NCI-H2029 treated with DMSO at 0.1 percent for 48 hours (cell line): ENCODE measurements at places on chromosomes 2 and 18.

DNA sequence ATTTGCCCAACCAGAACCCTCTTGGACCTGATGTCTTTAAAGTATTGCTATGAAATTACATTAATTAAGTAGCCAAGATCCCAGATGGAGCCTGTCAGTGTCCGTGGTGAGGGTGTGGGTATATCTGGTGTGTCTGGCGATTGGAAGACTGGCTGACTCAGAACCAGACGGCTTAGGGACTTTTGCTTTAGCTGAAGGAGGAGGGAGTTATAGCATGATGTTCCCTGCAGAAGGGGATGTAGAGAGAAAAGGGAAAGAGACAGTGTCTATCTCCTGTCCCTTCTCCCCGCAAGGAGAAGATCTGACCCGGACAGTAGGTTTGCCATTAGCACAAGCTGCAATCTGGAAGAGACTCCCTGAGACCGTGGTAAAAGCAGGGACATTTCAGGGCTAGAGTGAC lies 60.6 kb downstream of the POU3F3 start:
- no peak for DNase-seq

- no peak for DNase-seq
Observed at GRCh38 chr2:30437809-30438548, 9.1 kb upstream of the LCLAT1 start.

DNA sequence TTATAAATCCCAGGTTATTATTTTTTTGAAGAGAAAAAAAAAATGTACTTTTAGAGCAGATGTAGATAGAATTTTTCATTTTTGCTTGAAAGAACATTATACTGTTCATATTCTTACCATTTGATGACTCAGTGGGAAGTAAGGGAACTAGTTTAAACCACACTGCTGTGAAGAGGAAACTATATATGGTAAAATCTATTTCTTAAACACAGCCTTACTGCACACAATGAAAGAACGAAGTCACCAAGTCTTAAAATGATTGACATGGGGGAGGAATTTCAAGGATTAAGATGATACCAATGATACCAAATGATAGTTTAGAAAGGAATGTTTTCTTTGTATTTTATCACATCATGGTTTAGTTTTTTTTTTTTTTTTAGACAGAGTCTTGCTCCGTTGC lies 5.0 kb downstream of the ACTR2 start:
- no peak for DNase-seq

- DNase-seq, result no peak
Observed at GRCh38 chr2:102950371-102950946, 188.6 kb downstream of the TMEM182 start.

DNA sequence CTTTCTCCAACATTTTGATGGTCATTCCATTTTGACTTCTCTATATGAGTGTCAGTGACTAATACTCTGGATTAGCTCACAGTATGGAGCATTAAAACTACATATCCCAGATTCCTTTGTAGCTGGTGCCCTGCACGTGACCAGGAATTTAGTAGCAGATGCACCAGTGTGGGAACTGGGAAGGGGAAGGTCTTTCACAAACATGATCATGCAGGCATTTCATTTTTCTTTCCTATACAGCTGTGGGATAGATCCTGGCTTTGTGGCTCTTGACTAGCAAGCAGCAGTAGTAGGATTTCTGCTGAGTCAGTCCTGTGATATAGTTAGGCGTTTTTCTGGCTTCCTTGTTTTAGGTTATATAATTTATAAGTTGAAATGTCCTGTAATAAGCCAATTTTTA lies 971.0 kb upstream of the CDH2 start:
- no peak for DNase-seq

DNA sequence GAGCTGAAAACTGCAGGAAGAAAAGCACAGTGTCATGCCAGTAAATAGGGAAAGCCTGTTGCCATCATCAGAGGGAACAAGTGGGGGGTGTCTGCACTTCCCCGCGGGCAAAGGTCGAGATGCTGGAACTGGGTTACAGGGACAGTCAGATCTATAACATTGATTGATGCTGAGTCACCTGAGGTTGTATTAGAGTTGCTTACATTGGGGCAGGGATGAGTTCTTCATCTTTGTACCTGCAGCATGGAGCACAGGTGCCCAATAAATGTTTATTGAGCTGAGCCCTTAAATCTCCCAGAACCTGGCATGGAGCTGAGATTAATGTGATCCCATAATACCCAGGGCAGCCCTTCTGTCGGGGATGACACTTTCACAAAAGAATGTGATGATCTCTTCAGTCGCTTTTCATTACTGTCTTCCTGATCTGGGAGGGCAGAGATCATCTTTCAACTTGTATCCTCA lies 5.9 kb upstream of the RNF152 start:
- DNase-seq, result no peak

GRCh38 chr2:121346407-121346806 lies 61.4 kb upstream of the TFCP2L1 start:
- no peak for DNase-seq

GRCh38 chr2:215188078-215188477 lies 49.7 kb upstream of the ABCA12 start:
- no peak for DNase-seq

DNA sequence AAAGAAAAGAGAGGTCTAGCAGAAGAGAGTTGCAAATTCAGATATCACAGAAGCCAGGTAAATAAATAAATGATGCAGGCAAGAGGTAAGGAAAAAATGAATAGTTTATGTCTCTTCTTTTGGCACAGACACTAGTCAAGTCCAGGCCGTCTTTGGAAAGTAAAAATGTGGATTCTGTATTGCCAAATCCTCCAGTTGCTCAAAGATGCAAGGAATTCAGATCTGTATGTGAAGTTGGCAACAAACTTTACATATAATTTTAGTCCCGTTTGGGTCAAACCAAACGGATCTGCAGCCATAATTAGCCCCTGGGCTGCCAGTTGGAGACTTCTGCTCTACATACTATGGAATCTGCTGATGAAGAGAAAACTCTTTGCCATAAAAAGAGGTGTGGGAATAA lies 200.5 kb upstream of the RND3 start:
- DNase-seq, result no peak

DNA sequence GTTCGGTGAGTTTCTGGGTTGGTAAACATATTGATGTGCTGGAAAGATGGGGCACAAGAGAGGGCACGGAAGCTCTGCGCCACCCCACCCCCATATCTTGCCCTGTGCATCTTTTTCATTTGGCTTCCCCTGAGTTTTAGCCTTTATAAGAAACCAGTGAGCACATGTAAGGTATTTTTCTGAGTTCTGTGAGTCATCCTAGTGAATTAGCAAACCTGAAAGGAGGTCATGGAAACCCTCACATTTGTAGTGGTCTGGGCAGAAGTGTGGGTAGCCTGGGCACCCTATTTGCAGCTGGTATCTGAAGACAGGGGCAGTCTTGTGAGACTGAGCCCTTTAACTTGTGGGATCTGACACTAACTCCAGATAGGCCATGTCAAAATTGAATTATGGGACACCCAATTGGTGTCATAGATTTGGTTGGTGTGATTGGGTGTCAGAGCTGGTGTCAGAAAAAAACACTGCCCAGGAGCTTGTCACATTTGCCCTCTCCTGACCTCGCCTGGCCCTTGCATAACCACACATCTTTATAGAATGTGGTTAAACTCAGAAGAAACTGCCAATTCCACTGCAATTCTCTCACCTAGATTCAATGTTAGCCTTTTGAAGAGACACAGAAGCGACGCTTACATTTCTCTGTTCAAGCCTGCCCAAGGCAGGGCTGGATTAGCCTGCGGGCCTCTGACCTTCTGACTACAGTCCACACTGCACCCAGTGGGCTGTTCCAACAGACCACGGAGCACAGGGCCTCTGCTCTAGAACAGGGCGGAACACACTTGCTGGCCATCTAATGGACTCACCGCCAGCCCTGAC lies 12.0 kb upstream of the GALM start:
- DNase-seq, result no peak

- DNase-seq, result no peak
Observed at GRCh38 chr18:4232656-4233055, 222.5 kb downstream of the DLGAP1 start.

- DNase-seq, result peak; percentile 54
Observed at GRCh38 chr2:85215448-85216401, 82.5 kb downstream of the TCF7L1 start.

DNA sequence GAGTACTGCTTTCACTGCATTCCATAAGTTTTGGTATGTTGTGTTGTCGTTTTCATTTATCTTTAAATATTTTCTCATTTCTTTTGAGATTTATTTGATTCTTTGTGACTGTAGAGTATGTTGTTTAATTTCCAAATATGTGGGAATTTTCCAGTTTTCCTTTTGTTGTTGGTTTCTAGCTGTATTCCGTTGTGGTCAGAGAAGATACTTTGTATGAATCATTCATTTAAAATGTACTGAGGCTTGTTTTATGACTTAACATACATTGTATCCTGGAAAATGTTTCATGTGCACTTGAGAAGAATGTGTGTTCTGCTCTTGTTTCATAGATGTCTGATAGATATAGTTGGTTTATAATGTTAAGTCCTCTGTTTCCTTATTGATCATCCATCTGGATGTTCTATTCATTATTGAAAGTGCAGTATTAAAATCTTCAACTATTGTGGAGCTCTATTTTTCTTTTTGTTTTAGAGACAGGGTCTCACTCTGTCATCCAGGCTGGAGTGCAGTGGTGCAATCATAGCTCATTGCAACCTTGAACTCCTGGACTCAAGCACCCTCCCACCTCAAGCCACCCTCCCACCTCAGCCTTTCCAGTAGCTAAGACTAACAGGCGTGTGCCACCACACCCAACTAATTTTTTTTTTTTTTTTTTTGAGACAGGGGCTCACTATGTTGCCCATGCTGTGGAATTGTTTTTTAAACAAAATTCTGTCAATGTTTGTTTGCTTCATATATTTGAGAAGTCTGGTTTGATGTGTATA lies 96.8 kb downstream of the TAF4B start:
- DNase-seq, result no peak

DNA sequence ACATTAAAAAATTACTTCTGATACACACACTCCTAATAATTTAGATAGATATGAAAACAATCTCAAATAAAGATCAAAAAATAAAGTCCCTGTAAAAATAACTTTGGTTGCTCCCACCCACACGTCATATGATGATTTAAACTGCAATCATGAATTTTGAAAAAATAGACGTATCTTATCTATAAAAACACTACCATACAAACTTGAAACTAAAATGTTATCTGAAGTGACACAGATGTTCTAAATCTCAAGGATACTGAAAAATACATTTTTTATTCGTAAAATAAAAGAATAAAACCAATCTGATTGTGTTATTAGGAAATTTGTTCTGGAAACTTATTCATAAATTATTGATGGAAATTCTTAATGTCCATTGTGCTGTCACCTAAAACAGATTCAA lies 8.1 kb upstream of the BOLA3 start:
- no peak for DNase-seq

DNA sequence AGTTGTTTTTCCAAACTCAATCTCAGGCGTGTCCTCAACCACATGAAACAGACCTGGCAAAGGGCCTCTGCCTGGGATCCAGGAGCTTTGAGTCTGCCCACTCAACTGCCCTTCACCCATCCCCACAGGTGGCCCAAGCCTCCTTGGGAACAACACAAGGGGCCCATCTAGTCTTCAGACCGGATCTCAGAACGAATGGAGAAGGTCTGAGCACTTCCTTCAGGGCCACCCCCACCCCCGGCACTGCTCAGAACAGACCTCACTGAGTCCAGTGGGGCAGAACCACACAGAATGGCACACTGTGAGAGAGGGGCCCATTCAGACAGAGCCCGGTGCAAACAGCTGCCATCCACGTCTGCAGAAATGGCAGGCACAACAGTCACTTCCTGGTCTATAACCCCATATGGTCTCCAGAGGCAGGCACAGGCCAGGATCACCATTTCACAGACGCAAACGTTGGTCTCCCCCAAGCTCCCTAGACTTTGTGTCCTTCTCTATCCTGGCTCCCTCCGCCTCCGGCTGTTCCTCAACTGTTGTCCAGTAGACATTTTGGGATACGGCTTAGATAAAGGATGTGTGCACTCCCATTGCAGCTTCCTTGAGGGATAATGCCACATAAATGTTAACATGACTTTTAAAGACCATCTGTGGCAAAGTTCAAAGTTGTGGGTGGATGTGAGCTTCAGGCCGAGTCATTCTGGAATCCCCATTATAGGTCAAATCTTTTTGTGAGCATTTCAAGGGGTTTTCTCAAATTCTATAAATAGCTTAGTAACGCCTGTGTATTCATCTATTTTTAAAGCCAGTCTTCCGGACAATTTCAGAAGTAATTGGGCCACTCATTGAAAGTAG lies 149.7 kb downstream of the SMAD7 start:
- no peak for DNase-seq

GRCh38 chr2:20231598-20232026 lies 6.7 kb upstream of the SDC1 start:
- peak; percentile 66 for DNase-seq

- no peak for DNase-seq
Observed at GRCh38 chr2:101823347-101823791, 125.9 kb downstream of the MAP4K4 start.

- DNase-seq, result no peak
Observed at GRCh38 chr2:230700447-230700846, 12.2 kb upstream of the CAB39 start.

DNA sequence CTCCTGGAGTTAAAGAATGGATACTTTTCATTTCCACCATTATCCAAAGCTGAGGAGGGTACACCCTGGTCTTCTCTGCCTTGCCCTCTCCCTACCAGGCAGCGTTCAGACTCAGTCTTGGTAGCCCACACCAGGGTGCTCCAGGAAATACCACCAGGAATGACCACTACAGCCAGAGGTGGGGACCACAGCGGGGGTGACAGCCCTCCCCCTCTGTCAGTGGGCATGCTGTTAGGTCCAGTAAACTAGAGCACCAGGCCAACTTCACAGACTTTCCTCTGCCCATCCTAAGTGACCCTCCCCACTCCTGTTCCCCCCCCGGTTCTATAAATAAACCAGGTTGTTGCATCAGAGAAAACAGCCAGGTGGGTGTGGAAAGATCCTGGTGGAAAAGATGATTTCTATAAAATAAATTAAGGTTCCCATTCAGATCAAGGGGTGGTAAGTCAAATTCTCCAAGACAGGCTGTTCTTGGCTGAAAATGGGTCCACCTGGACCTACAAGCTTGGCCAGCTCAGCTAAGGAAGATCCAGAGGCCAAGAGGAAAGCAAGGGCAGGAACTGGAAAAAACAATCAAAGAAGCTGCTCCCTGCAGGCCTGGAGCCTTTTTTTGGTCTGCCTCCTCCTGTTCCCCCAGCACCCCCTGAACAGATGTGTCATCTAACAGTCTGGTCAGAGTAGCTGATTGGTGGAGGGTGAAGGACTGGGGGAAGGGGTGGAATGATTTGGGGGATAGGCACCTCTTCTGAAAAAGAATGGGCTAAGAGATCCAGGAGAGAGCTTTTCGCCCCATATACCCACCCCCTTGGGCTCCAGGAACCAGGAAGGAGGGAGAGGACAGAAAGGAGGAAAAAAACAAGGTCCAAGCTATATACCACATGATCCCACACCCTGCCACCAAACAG lies 2.3 kb downstream of the RAB11FIP5 start:
- no peak for DNase-seq
